ENCODE measurements at places on chromosomes 11 and 22.

DNA sequence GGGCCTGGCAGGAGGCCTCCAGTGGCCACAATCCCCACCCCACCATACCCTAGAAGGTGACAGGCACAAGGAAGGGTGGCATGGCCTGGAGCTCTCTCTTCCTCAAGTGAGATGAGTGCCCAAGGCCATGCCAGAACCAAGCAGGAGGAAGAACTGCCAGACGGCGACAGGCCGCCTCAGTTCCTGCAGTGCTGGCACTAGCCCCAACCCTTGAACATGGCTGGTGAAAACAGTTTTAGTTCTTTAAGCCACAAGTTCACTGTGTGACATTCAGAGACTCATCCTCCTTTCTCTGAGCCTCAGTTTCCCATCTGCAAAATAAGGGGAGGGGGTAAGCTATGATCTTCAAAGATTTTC, 9.8 kb downstream of the CHRDL2 start:
- DNase-seq = no peak

DNA sequence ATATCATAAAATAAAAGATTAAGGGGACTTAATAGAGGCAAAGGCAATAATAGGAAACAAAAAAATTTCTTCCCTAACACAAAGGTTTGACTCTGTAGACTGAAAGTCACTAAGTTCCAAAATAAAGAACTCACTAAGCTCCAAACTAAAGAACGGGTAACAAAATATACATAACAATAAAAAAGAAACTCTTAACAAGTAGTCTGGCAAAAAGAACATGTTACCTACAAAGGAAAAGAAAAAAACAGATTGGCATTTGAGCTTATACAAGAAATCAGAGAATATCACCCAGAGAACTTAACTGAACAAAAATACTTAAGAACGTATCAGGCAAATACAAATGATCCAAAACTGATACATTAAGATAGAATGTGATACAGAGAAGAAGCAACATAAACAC, 7.5 kb downstream of the ARHGAP32 start:
- DNase-seq = no peak

DNA sequence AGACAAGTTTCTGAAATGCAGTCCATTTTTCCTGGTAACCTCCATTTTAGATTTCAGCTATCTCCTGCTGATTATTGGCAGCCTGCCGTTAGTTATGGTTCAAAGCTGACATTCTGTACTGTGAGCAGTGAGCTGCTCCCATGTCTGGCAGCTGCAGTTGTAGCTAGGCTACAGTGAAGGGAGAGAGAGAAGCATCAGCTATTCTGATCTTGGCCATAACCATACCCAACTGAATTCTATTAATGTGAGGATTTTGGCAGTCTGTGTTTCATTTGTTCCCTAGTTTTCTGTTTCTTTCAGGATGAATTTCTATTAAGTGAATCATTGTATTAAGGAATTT, 33.4 kb downstream of the SIK2 start:
- DNase-seq = no peak

DNA sequence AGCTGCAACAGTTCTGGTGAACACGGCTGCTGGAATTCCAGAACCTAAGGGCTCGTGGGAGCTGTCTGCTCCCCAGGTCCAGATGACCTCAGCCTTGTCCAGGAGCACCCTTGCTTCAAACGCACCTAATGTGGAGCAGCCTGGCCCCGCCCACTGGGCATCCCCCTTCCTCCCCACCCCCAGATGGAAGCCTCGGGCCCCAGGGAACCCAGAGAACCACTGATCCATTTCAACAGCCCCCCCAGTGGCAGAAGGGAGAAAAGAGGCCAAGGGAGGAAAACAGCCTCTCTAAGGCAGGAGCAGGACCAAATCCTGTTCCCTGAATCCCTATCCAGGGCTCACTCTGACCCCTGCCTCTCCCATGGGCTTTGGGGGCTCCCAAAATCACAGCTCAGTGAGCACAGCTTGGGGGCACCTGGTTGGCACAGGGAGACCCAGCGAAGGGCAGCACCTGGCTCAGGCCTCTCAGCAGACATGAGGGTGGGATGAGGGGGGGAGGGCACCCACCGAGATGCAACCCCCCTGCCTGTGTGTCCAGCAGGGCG, 1.2 kb downstream of the CYTH4 start:
- no peak for DNase-seq

DNA sequence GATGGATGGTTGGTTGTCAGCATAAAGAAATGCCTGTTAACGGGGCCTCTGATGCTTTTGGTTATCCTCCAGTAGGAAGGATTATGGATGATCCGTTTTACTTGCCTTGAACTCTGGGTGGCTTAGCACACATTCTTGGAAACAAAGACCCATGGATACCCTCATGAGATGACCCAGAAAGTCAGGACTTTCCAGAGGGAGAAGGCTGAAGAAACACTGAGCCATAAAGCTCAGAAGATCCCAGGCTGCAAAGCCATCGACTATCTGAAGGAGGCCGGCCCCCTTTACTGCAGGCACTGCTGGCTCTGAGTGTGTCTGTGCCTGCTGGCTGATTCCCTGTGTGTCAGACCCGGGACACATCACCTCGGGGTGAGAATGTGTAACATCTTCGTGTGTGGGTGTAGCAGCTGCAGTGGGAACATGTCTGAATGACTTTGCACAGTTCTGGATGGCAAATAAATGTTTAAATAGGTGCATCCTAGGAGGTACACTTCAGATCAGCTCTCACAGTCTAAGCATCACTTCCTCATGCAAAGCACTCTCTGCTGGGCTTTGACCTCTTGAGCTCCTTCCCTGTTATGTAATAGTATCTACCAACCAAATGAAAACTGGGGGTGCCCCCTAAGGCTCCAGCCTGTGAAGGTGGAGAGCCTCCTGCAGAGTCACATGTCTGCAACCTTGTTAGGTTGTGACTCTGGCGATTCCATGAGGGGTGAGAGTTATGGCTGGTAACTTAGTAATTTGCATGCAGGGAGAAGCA, 1084.9 kb downstream of the TBC1D22A start:
- DNase-seq = no peak

DNA sequence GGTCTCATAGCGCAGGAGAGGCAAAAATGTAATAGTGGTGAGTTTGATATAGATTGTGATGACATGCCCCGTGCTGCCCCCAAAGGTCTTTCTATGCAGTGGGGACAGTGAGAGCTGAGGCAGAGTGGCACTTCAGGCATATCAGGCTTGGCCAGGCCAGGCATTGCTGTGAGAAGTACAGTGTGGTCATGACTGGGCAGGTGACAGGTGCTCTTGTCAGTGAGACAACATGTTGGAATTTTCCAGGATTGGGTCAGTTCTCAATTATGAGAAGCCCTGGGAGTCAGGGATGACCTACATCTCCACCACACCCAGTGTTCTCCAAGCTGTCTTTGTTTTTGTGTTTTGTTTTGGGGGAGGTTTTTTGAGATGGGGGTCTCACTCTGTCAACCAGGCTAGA, 3.7 kb downstream of the SNAP29 start:
- no peak for DNase-seq

DNA sequence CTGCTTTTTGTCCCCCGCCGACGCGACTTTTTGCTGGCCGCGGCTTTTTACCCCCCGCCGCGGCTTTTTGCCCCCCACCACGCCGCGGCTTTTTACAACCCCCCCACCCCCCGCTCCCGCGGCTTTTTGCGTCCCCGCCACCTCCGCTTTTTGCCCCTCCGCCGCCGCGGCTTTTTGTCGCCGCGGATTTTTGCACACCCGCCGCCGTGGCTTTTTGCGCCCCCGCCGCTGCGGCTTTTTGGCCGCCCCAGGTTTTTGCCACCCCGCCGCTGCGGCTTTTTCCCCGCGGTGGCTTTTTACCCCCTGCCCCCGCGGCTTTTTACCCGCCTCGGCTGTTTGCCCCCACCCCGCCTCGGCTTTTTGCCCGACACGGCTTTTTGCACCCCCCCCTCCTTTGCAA, 205.5 kb downstream of the CCT8L2 start:
- no peak for DNase-seq

- no peak for DNase-seq
These were observed 45.2 kb upstream of the ADSL start for GRCh38 chr22:40300884-40301672.

DNA sequence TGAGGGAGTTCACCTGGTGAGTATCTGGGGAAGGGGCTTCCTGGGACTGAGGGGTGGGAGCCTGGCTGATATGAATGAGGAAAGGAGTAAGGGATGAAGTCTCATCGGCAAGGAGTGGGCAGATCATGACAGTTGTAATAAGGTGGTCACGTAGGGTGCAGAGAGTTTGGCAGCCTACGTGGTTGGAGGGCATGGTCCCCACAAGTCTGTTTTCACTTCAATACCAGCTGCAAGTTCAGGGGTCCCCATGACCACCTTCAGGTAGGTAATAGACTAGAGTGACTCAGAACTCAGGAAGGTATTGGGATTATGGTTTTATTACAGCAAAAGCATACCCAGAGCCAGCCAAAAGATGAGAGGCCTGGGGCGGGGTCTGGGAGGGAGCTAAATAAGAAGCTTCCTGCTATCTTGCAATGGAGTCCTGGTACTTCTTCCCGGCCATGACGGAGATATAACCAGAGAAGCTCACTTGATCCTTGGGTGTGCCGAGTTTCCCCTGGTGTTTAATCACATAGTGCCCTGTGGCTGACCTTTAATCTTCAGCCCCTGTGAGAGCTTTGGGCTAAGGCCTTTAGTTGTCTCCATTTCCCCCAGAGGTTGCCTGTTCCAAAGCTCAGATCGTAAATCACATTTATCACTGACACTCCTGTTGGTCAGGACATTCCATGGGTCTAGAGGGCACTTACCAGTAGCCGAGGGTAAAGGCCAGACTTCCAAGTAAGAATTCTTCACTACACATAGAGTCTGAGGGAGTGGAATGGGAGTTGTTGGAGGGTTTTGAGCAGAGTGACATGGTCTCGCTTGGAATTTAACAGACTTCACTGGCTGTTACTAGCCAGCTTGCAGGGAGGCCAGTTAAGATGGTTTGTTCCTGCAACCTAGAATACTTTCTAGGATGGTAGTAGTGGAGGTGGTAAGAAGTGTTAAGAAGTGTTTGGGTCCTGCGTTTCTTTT, 9.1 kb downstream of the SLC3A2 start:
- no peak for DNase-seq
